ENCODE measurements at places on chromosomes 1 and 21.

GRCh38 chr1:234433563-234434285, 45.3 kb downstream of the TARBP1 start:
- DNase-seq = no peak

GRCh38 chr1:84539972-84540371, 33.6 kb upstream of the GNG5 start:
- no peak for DNase-seq

GRCh38 chr1:20921285-20921684, 134.2 kb upstream of the HP1BP3 start:
- no peak for DNase-seq

- no peak for DNase-seq
Measured at GRCh38 chr21:38699048-38699447, 106.7 kb upstream of the ETS2 start.

DNA sequence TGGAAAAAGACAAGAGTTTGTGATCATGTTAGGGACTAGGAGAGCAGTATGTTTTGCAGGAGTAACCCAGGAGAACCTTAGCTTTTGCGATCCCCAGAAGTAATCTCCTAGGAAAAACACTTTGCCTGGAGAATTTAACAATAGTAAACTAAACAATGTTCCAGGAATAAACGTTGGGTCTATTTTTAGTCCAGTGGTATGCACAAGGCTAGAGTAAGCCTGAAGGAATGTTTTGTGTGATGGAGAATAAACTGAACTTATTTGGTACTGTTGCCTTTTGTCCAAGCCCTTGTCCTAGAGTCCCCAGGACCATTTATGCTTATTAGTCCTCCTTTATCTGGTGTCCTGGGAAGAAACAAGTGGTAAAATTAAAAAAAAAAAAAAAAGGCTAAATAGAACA, 28.7 kb upstream of the RGS5 start:
- no peak for DNase-seq

DNA sequence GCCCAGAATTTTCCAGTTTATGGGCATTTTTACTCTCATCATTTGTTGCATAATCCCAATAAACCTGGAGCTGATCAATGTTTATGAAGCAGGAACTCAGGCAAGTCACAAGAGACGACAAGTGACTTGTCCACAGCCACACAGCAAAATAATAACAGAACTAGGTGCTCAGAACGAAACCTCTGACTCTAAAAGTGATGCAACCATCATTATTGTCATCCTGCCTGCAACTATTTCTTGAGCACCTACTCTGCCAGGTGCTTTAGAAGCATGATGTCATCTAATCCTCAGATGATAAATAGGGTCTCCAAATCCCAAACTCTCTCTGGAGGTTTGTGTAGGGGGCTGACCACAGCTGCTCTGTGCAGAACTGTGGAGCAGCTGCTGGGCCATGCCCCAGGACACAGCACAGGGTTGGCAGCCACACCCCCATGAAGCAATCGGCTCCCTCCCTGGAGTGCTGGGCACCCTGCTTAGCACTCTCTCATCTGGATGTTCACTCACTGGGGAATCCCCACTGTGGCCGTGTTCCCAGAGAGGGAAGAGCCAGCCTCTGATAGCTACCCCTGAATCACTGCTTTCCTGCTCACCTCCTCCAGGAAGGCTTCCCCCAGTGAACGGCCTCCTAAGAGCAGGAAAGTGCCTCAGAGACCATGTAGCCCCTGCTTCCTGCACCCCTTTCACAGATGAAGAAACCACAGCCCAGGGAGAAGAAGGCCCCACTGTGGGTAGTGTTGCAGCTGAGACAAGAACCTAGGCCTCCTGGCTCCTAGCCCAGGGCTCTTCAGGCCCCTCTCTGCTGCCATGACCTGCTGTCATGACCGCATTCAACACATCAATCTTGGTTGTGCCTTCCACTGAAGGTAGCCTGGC, 2.1 kb downstream of the TTC22 start:
- no peak for DNase-seq

GRCh38 chr1:58576727-58577653, at the start of gene TACSTD2:
TACSTD2 (minus strand) TSS chr1:58577252; CDS start chr1:58577156, 96 bp downstream.
- no peak for DNase-seq

DNA sequence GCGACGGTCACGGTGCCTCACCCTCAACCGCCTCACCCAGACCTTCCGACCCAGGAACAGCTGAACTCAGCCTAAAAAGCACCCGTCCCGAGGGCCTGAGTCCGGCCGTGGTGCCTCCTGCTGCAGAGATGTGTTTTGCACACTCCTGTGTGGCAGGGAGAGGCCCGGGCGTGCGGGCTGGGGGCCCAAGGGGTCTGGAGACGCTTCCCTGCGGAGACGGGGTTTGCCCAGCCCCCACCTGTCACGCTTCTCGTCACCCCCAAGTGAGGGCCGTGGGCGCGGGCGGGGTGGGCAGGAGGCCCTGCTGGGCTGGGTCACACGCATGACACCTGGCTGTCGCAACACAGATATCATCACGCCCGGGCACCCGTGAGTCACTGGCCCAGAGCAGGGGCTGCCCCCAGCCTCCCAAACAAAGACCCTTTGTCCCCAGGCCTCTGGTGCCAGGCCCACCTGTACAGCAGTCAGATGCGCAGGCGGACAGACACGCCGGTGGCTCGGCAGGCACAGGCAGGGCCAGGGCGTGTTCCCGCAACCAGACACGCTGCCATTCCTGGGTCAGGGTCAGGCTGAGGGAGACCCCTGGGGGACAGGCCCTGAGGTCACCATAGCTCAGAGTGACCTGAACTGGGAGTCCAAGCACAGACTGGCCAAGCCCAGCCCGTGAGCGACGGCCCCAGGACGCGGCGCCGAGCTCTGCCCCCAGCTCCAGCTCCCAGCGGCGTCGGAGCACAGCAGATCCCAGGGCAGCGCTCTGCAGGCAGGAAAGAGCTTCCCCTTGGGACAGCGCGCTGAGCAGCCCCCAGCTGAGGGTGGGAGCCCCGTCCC, 6.1 kb downstream of the B3GALT6 start:
- no peak for DNase-seq

DNA sequence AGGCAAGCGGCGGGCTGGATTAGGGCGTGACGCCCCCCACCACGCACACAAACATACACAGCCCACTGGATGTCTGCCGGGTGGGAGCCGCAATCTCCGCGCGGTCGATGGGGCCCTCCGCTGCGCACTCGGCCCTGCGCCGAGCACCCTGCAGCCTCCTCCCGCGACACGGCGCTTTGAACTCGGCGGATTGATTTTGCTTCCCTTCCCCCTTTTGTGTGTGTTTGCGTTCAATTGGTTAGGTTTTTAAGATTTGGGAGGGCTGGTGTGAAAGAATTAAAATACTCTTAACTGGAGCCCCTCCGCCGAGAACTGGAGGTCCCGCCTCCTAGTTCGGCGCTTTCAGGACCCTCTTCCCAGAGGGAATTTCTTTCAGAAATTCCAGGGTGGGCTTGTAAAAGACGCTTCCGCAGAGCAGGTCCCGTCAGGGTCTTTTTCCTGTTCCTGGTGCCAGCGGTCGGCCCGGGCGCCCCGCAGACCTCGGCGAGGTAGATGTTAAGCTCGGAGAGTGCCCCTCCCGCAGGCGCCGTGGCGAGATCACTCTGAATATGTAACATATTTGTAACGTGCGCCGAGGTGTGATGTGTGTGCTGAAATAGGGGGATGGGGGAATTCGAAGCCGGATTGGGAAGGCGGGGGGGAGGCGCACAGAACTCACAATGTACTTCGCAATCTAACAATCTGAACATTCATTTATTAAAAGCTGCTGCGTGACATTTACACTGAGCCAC, 8.0 kb upstream of the BARHL2 start:
- DNase-seq = no peak

- DNase-seq = no peak
Measured at GRCh38 chr1:99992044-99992722, 22.4 kb downstream of the SLC35A3 start.

GRCh38 chr1:241998412-241998921, 431 bp downstream of the MAP1LC3C start:
- DNase-seq = peak; percentile 4

DNA sequence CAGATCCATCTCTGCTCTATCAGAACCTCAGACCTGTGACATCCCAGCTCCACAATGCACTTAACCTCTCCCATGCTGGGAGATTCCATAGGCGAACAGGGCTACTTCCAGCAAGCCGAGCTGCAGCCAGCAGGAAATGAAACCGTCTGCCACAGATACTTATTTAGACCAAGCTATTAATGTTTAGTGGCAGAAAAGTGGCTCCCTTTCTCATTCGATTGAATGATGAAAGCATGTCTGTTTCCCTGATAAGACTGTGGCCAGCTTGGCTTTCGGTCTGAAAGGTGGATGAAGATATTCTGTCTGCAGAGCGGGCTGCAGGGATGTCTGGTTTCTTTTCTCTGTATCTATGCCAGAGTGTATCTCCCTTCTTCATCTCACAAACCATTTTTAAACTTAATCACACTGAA, 146.4 kb downstream of the GREM2 start:
- DNase-seq = no peak

DNA sequence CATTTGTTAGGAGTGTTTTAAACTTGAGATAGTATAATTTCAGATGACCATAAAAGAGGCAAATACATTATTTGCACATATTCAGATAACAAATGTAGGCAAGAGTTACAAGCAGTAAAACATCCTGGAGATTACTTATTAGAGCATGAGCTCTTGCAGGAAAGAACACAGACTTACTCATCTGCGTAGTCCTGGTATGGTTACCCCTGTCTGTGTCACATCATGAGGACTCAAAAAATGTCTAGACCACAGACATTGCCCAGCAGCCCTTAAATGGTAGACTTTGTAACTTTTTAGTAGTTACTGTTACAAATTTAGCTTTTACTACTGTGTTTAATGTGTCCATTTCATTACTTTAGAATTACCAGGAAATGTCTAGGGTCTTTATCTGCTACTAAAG, 12.8 kb downstream of the CACHD1 start:
- DNase-seq = no peak

DNA sequence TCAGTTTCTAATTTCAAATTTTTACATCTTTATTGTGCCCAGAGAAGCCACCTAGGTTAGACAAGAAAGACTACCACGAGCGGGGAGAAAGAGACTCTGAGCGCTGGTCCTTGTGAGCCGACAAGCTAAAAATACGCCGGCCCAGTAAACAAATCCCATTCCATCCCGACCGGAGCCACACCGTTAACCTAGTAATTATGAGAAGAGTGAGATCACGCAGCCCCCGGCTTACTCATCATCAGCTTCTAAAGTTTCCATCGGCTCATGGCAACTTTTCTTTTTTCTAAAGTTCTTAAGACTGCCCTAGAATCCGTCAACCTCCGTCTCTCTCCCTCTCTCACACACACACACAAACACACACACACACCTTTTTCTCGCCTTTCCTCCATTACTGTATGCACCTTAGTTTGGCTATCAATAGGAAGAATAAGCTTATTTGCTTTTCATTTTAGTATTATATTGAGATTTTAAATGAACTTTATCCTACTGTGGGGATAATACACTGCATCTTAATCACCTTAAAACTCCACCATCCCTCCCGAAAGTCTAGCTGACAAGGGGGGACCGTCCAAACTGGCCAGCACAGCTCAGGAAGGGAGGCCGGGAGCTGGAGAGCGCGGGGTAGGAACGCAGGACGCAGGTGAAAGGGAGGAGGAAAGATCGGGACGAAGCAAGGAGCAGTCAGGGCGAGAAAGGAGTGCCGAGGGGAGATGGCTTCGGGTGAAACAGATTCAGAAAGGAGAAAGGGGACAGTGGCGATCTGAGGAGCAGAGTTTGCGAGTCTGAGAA, 728 bp downstream of the OTUD7B start:
- DNase-seq = peak; percentile 60

DNA sequence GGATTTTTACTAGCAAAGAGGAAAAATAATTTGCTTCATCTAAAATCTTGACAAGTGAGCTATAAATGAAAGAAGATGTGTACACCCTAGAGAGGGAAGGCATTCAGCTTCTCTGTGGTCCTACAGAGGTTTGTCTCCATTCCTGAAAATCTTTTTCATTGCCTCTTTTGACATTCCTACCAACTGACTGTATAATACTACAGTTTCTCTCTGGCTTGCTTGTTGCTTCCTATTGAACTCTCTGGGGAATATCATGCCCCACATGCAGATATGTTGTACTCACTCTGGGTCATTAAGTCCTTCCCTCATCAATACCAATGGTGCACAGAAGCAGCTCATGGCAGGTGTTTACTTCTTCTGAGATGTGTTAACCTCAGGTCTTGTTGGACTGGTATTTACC, 371.2 kb upstream of the PLXNA2 start:
- no peak for DNase-seq

- no peak for DNase-seq
Measured at GRCh38 chr21:36035381-36035791, 24.9 kb downstream of the SETD4 start.

GRCh38 chr1:152516082-152516481, 1.8 kb downstream of the CRCT1 start:
- DNase-seq = no peak

DNA sequence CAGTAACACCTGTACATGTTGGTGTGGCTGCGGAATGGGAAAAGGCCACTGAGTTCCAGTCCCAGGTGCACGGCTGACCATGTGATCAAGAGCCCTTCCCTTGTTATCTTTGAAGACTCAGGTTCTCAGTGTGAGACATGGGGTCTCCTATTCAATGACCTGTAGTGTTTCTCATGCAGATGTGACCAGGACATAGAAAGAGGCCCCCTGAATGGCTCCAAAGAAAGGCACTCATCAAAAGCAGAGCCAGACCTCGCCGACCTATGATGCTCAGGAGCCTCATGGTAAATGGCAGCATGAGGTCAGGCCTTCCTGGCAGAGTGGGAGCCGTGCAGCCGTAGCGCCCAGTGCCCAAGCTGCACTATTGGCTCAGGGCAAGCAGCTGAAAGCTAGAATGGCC, 42.3 kb upstream of the HAO2 start:
- no peak for DNase-seq

DNA sequence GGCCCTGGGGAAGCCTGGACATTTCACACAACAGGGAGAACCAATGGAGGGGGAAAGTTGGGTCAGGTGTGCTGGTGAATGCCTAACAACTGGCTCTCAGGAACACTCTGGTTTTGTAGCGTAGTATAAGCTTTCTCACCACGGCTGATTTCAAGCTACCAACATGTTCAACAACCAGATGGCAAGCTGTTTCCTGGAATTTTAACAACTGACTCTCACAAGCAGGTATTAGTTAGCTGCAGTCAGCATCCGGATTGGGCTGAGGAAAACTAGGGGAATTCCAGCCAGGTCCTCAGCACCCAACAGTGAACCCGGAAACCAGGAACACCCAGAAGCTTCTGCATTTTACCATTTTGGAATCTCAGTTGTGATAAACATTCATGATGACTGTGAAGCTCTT, 162.3 kb upstream of the CAMK1G start:
- no peak for DNase-seq

- DNase-seq = no peak
Measured at GRCh38 chr1:95953015-95953414, 719.0 kb downstream of the RWDD3 start.

GRCh38 chr1:162004441-162004950, 19.2 kb downstream of the OLFML2B start:
- DNase-seq = no peak

DNA sequence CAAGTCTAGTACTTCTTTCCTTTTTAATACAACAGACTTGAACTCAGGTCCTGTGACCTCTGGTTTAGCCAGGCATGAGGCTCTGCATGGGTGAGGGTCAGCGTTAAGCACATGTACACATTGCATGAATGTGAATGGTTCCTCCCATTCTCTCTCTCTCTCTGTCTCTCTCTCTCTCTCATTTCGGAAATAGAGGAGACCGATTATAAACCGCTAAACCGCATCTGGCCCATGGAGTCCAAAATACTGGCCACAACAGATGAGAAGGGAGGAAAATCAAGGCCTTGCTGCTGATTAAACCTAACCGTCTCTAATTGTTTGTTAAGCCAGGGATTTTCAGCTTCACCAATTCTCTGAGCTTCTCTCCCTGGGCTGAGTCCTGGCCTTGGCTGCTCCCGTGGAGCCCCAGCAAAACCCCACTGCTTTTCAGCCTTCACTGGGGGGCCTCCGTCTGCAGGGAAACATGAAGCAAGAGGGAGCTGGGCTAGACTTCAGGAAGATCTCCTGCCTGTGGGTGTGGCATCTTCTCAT, 6.6 kb downstream of the RSPO1 start:
- no peak for DNase-seq

All from hypothalamus (tissue), 51 donors.